ENCODE measurements at places on chromosomes 3 and 15.

- peak; percentile 38 for DNase-seq
Observed at GRCh38 chr3:42547401-42547945, 34.3 kb downstream of the SEC22C start.

GRCh38 chr3:124057420-124057819 lies 65.5 kb upstream of the ROPN1 start:
- no peak for DNase-seq

DNA sequence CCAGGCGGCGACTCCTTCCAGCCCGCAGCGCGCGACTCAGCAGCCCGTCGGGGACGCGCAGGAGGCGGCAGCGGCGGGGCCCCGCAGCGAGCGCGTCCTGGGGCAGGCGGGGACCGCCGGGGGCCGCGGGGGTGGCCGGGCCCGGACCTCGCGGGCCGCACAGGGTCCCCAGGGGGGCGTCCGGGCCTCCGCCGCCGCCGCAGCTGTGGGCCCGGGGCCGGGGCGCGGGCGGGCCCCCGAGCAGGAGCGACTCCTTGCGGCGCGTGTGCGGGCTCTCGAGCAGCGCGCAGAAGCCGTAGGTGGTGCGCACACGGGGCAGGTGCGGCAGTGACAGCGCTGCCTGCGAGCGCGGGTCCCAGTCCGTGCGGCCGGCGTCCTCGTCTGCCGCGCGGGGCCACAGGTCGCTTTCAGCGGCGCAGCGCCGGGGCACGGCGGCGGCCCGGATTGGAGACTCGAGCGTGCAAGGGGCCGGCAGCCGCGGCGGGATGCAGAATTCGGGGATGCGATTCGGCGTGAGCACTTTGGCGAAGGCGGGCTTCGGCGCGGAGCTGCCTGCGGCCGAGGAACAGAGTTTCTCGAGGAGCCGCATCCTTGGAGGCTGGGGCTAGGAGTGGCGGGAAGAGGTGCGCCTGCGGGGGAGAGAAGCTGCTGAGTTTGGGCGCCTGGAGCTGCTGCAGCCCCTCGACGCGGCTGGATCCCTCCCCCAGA lies 535 bp downstream of the C2CD4B start:
- peak; percentile 5 for DNase-seq

DNA sequence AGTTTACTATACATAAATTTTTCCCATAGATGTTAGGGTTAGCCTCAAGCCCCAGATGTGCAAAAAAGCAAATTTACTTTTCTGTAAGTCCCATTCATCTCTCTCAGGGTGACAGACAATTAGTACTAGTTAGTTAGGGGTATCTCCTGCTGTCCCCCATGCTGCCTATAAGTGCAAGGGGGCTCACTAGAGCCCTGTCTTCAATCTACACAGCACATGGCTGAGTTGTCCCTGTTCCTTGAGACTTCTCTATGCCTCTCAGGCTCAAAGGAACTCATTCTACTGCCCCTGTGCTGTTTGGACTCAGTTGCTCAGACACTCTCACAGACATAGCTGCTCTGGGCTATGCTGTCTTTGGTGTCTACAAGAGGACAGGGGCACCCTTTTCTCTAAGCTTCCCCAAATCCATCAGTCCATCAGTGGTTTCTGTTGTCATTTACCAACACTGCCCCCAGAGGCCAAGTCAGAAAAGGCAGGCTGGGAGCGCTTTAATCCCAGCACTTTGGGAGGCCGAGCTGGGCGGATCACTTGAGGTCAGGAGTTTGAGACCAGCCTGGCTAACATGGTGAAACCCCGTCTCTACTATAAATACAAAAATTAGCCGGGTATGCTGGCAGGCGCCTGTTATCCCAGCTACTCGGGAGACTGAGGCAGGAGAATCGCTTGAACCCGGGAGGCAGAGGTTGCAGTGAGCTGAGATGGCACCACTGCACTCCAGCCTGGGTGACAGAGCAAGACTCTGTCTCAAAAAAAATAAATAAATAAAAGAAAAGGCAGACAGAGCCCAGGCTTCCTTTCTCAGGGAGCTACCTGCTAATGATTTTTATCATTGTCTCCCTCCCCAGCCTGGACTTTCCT lies 31.4 kb upstream of the PRTG start:
- peak; percentile 24 for DNase-seq

GRCh38 chr15:28896951-28897350 lies 11.2 kb downstream of the APBA2 start:
- peak; percentile 91 for DNase-seq

DNA sequence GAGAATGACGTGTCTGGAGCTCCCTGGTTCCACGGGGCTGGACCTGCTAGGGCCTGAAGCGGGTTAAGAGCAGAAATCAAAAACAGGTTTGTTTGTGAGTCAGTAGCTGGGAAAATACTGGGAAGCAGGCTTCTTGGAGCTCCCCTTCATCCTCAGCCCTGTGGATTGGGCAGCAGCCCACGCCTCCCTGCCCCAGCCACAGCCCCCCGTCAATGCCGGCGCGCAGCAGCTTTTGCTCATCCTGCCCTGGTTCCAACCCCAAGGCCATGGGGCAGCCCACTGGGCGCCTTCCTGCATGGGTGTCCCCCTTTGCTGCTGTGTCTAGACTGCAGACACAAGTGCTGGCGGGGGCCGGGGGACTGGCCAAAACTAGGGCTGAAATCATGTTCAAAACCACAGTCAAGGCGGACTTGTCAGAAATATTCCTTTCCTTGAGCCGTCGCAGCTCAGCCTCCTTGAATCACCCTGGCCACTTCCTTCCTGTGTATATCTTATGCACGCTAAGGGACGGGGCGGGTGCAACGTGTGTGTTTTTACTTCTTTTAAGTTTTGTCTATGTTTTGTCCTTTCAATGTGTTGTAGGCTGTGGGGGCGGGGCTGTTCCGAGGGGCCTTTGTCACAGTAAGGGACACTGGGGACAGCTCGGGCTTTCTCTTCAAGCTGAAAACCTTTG lies 108.1 kb downstream of the KLF13 start:
- DNase-seq, result peak; percentile 86

GRCh38 chr3:106212665-106213222 lies 343.9 kb upstream of the CBLB start:
- no peak for DNase-seq

- no peak for DNase-seq
Observed at GRCh38 chr15:101047301-101047781, 128.2 kb downstream of the LRRK1 start.

DNA sequence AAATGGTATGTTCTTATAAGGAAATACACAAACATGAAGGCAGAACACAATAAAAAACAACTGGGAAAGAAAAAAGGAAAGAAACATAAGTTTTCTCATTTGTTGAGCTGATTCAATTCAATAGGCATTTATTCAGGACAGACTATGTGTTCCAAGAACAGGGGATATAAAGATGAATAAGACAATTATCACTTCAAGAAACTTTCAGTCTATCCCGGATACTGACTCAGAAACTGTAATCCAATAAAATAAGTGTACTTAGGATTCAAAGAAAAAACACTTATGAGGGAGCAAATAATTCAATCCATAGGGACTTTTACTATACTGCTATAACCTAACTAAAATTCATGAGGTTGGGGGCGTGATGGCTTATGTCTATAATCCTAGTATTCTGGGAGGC lies 3.5 kb upstream of the POPDC2 start:
- DNase-seq, result peak; percentile 61

DNA sequence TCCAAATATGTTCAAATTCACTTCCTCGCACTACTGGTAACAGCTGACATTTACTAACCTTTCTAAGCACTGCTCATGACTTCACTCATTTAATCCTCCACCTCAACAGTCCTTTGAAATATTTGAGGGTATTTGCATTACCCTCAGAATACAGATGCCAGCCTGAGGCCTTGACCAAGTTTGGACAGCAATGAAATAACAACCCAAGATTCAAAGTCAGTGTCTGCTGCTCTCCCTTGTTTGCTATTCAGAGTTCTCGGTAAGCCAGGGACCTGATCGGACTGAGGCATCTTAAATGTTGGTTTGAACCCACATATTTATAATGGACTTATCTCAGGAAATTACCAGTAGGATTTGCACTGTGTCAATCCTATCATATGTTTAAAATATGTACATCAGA lies 19.9 kb upstream of the SNRK start:
- no peak for DNase-seq

- DNase-seq, result no peak
Observed at GRCh38 chr3:43426388-43426787, 140.0 kb downstream of the SNRK start.

GRCh38 chr3:138941259-138941885 lies 5.6 kb downstream of the FOXL2 start:
- no peak for DNase-seq

DNA sequence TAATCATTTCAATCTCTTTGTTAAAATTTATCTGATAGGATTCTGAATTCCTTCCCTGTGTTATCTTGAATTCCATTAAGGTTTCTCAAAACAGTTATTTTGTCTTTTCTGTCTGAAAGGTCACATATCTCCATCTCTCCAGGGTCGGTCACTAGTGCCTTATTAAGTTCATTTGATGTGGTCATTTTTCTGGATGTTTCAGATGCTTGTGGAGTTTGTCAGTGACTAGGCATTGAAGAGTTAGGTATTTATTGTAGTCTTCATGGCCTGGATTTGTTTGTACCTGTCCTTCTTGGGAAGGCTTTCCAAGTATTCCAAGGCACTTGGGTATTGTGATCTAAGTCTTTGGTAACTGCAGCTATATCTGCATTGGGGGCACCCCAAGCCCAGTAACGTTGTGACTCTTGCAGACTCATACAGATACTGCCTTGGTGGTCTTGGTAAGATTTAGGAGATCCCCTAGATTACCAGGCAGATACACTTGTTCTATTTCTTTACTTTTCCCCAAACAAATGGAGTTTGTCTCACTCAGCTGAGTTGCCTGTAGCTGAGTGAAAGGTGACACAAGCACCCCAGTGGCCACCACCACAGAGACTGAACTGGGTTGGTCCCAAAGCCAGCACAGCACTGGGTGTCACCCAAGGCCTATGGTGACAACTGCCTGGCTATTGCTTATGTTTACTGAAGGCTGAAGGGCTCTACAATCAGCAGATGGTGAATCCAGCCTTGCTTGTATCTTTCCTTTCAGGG lies 18.9 kb upstream of the SLC27A2 start:
- DNase-seq, result no peak

- no peak for DNase-seq
Observed at GRCh38 chr3:139671863-139672646, 5.7 kb downstream of the NMNAT3 start.

GRCh38 chr3:23272820-23273219 lies 69.7 kb downstream of the UBE2E2 start:
- DNase-seq, result no peak

GRCh38 chr15:62147149-62147548 lies 17.9 kb downstream of the C2CD4B start:
- DNase-seq, result no peak

DNA sequence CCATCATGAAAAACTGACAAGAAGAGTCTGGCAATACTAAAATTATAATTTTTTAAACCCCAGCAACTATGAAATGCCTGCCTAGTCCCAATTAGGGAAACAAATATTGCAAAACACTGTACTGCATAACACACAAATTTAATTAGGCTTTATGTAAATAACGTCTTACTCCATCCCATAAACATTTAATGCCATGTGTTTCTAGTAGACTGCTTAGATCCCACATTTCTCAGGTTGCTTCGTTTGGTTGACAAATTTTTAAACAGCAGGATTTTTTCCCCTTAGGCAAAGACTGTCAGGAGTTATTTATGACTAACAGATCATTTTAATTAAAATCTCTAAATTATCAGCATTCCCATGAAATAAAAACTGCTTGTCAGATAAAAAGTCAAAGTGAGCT lies 29.9 kb downstream of the EIF2AK4 start:
- DNase-seq, result peak; percentile 78

- DNase-seq, result peak; percentile 9
Observed at GRCh38 chr15:37792351-37792750, 142.1 kb upstream of the TMCO5A start.

DNA sequence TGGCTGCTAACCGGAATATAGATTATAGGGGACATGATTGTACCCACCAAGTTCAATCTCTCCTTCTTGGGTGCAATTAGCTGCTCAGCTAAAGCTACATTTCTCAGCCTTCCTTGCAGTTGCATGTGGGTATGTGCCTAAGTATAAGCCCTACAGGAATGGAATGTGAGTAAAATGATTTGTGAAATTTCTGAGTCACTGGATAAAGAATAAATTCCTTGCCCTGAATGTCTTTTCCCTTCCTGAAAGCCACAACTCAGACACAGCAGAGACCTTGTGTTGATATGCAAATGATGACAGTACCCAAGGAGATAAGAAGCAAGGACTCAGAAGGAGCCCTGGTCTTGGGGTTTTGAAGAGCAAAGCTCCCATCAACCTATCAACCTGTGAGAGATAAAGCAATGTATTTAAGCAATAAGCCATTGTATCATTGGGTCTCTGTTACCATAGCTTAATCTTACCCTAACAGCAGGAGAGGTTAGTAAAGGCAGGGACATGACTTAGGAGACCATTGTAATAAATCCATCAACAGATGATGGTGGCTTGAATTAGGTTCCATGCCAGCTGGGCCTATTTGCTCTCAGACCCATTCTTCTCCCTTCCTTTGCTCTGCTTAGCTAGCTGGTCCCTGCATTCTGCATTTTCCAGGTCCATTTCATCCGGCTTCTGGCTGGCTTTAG lies 25.6 kb upstream of the ZNF280D start:
- DNase-seq, result peak; percentile 88

DNA sequence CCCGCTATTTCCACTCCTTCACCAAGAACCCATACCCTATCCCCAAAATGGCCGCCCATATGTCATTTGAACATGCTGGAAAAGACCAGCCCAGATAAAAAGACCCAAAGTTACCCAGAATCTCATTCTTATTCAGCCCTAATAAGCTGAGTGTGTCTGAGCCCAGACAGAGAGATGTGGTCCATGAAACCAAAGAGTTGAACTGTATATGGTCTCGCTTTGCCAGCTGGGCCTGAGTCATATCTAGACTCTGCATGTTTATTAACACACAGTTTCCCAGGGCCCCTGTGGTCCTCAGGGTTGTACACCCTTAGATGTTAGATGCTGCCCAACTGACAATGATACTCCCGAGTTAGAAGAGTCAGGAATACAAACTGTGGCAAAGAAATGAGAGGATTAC lies 201.9 kb upstream of the STRIT1 start:
- peak; percentile 15 for DNase-seq

DNA sequence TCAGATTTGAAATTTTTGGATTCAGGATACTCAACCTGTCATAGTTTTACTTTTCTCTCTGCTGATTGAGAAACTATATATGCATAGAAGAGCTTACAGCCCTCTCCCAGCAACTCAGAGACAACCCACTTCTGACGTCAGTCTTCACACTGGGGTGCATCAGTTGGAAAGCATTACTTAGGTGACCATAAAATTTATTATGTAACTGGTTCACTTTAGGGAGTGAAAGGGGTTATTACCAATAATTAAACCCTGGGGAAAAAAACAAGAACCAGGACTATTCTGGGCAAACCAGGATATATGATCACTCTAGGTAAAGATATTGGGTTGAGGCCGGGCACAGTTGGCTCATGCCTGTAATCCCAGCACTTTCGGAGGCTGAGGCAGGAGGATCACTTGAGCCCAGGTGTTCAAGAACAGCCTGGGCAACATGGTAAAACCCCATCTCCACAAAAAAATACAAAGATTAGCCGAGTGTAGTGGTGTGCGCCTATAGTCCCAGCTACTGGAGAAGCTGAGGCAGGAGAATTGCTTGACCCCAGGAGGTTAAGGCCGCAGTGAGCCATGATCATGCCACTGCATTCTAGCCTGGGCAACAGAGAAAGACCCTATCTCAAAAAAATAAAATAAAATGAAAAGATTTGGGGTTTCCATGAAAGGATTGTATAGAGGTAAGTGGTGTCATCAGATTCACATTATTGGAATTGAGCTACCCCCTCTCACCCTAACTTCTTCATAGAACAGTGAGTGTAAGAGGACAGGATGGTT lies 27.1 kb downstream of the HES1 start:
- DNase-seq, result no peak
